ENCODE measurements at places on chromosomes 5 and 9.

DNA sequence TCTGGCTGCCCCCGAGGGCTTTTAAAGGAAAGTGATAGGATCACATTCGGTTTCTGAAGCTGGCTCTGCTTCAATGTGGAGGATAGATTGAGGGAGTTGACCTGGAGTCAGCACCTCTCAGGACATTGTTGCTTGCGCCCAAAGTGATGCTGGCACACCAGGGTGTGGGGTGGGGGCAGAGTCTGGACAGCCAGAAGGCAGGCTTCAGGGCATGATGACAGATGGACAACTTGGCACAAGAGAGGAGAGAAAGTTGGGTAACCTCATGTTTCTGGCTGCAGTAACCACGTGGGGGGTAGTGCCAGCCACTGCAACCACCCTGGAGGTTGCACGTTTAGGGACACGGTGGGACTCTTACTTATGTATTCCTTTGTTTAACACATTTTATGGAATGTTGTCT, 9.5 kb downstream of the ALDH1B1 start:
- DNase-seq = no peak

DNA sequence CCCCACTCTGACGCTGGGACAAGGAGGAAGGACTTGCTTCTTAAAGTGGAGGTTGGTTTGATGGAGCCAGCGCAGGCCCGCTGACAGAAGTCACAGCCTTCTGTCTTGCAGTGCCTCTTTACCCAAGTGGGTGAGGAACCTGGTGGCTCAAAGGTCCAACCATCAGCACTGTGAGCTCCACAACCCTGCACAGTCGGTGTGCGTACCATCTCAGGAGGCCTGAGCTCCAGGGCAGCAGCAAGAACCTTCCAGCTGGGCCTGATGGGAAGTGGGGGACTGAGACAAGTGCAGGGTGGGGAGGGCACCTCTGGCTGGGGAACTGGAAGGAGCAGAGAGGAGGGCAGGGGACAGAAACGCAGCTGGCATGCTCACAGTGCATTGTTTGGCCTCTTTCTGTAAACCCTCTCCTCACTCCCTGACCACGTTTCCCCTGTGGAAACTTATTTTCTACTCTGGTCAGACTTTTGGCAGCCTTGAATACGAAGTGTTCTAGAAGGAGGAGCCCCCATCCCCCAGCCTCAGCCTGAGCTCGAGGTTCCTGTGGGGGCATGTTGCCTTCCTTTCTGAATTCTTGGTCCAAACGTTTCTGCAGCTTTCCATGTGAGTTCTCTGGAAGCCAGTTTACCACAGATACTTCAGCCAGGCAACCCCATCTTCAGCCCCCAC, 178.5 kb upstream of the PITX1 start:
- DNase-seq = no peak

- no peak for DNase-seq
Observed at GRCh38 chr5:129098488-129099183, 4.1 kb downstream of the ISOC1 start.

GRCh38 chr5:44389823-44390143, 563 bp upstream of the FGF10 start:
- no peak for DNase-seq

- DNase-seq = no peak
Observed at GRCh38 chr5:64831996-64832395, 63.3 kb downstream of the CWC27 start.

DNA sequence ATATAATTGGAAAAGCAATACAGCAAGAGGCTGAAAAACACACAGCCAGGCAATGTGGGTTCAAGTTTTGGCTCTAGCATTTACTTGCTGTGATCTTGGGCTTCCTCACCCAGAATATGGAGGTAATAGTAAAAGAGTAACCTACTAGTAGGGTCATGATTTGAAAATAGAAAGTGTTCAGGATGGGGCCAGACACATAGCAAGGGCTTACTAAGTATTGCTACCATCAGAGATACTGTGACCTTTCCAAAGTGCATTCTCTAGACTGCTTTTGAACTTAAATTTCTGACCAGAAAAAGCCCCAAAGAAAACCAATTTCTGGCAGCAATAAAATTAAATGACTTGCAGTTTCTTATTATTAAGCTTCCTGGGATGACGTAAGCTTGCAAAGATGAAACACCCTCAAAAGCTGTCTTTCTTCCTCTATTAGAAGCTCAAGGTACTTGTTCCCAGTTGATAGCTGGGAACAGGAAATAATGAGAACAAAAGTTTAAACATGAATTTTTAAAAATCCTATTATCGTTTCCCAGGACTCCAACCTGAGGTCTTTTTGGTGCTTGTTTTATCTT, 20.3 kb downstream of the SLC45A2 start:
- DNase-seq = no peak

DNA sequence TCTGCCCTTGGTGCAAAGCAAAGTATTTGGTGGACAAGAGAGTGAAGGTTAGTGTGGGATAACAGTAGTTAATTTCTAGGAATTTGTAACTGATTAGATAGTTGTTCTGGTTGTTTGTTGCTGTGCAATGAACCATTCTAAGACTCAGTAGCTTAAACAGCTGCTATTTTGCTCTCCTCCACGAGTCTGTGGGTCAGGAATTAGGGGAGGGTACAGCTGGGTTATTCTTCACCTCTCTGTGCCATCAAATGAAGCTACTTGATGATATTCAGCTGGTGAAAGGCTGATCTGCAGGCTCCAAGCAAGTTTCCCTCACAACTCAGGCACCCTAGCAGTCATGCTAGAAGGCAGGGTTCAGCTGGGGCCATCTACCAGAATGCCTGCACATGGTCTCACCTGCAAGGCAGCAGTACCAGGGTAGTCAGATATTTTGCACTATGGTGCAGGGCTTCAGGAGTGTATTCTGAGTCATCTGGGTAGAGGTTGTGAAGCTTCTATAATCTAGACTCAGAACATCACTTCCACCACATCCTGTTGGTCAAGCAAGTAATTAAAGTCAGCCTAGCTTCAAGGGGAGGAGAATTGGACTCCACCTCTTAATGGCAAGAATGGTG, 159.5 kb upstream of the SLC28A3 start:
- DNase-seq = no peak
